ENCODE measurements at places on chromosomes 11 and 22. TPM values are rescaled to one million over a fixed set of nuclear protein-coding genes. Genes with fewer than 3 reads are reported as not detected.

Gene EXPH5
- 2.3 TPM for total RNA-seq

GRCh38 chr11:27599217-27599616, 92.6 kb upstream of the LIN7C start:
- DNase-seq, result no peak

DNA sequence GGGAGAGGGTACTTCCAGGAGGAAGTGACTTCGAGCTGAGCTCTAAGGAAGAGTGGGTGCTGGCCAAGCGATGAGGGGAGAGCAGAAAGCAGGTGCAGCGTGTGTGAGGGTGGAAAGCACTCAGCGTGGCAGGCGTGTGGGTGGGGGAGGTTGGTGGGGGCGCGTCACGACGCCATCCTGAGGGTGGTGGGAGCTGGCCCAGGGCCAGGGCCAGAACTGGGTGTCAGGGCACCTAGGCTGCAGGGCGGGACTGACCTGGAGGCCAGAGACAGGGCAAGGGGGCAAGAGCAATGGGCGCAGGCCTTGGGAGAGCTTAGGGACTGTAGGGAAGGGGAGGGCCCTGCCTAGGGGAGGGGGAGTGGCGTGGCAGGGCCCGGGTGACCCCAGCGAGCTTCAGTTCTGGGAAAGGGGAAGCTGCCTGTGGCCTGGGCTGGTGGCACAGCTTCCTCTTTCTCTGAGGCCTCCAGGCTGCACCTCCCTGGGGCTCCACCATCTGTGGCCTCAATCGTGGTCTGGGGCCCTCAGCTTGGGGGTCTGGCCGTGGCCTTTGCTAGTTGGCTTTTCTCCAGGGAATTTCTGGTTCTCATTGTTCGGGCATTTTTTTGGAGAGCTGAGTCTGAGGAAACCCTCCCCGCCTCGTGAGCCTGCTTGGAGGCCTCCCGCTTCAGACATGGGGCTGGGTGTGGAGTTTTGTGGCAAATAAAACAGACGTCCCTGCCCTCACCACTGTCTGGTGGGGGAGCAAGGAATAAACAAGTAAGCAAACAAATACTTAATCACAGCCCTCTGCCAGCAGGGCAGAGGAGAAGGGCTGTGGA, 8.9 kb downstream of the RELT start:
- no peak for DNase-seq

GRCh38 chr11:3781423-3781822, 15.9 kb downstream of the NUP98 start:
- DNase-seq, result no peak

Gene SEC14L2
- 5.4 TPM for total RNA-seq

Gene NOX4
- not detected for total RNA-seq

Gene OR52E8
- total RNA-seq, result not detected

Gene FLRT1
- total RNA-seq, result not detected

DNA sequence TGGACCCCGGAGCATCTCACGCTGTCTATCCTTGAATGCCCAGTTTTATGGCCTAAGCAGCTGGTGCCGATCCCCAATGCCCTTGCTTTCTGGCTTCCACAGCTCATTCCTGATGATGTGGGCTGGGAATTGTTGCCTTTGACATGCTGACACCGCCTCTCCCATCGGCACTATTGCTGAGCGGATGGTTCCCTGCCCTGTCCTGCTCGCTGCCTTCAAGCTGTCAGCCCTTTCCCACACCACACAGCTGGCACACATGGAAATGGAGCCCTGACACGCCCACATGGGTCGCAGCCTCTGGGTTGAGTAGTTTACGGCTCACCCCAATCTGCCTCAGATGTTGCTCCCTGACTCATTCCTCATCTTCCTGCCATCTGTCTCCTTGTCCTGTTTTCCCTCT, 110.2 kb upstream of the SESN3 start:
- DNase-seq, result no peak

Gene NLRP14
- not detected for total RNA-seq

Data from A172 (cell line).